ENCODE measurements at places on chromosomes 6 and 20.

GRCh38 chr20:9235518-9235917, 166.6 kb downstream of the PLCB4 start:
- no peak for DNase-seq

DNA sequence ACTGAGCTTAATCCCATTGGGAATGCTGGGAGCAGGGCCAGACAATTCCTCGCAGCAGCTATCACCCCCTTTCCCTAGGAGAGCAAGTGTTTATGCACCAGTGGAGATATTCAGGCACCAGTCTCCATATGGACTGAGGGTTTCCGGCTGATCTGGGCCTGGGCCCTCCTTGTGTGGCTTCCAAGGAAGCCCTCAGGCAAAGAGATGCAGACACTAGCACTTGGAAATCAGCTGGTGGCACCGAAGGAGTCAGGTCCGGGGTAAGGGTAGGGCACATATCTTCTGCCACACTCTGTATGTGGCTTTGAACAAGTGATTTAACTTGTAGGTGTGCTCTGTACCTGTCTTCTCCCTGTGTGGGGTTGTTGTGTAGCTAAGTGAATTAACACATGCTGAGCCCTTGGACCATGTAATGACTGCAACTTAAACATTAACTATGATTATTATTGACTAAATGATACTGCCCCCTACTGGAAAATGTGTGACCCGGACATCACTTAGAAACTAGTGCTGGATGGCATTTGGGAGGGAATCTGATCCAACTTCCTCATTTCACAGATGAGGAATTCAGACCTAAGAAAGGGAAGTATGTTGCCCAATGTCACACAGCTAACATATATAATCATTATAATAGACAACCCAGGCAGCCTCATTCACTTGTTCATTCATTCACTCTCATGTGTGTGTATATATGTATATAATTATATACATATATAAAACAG, 19.3 kb upstream of the WFDC2 start:
- DNase-seq, result peak; percentile 54

DNA sequence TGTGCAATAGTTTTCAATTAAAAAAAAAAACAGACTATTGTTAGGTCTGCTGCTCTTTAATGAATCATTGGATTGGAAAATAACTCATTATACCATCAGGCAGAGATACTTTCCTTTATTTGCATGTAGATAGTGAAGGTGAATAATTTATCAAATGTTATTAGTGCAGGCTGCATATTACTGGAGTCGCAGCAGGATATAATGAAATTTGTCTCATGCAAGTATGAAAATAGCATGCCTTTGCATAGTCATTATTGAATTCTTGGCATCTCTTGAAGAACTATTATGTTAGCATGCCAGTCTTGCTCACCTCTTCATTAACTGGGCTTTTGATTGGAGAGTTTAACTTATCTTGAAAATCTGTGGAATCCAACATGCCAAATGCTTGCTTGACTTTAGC, 241.7 kb downstream of the CDKAL1 start:
- DNase-seq, result no peak

DNA sequence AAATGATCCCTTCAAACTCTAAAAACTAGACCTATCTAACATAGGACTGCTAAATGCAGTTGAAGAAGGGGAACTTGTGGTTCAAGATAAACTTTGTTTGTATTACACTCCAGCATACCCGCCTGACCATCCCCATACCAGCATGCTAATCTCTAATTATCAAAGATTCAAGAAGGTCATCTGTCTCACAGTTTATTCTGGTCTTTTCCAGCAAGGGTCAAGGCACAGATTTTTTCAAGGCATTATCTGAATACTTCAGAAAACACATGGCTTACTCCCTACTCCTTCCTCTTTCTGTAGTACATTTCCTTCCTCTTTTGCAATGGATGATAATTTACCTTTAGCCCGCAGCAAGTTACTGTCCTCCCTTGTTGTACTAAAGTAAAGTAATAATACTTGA, 174.1 kb downstream of the PKHD1 start:
- DNase-seq, result no peak

DNA sequence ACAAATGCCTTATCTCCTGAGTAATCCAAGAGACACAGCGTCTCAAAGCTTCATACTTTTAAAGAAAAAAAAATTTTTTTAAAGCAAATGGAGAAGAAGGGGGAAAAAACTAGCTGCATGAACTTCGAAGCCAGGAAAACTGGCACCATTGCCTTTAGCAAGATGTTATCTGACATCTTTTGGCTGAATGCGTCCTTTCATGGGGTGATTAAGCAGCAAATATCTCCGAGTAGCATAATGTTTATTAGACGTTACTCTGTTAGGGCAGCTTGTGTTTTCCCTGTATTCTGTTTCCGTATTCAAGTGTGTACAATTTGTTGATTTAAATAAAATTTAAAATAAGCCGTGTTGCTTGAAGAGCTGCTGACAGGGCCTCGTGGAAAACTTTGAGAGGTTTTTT, 76.5 kb upstream of the TSHZ2 start:
- DNase-seq, result no peak

GRCh38 chr6:56567501-56567900, 75.2 kb downstream of the DST start:
- DNase-seq, result no peak

GRCh38 chr6:133854364-133855275, 34.3 kb upstream of the TCF21 start:
- DNase-seq, result no peak

DNA sequence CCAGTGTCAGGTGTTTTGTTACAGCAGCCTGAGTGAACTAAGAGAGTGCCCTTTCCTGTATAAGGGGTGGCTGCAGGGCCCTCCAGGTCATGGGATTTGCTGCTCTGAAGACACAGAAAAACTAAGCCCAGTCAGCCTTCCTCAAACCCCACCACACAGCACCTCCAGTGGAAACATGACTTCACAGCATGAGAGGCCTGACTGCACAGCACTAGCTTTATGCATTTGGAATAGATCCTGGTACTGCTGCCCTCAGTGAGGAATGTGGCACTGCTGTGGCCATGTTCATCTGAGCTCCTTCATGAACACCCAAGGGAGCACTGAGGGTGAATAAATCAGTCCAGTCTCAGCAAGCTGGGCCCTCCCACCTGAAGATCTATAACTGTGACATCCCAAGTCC, 296.1 kb upstream of the FOXQ1 start:
- DNase-seq, result no peak

GRCh38 chr6:53347921-53348370, 804 bp downstream of the ELOVL5 start:
- DNase-seq, result peak; percentile 20

GRCh38 chr6:170441316-170441715, 111.8 kb downstream of the PSMB1 start:
- DNase-seq, result no peak

GRCh38 chr20:63856098-63856511, 5.2 kb upstream of the ABHD16B start:
- DNase-seq, result no peak

DNA sequence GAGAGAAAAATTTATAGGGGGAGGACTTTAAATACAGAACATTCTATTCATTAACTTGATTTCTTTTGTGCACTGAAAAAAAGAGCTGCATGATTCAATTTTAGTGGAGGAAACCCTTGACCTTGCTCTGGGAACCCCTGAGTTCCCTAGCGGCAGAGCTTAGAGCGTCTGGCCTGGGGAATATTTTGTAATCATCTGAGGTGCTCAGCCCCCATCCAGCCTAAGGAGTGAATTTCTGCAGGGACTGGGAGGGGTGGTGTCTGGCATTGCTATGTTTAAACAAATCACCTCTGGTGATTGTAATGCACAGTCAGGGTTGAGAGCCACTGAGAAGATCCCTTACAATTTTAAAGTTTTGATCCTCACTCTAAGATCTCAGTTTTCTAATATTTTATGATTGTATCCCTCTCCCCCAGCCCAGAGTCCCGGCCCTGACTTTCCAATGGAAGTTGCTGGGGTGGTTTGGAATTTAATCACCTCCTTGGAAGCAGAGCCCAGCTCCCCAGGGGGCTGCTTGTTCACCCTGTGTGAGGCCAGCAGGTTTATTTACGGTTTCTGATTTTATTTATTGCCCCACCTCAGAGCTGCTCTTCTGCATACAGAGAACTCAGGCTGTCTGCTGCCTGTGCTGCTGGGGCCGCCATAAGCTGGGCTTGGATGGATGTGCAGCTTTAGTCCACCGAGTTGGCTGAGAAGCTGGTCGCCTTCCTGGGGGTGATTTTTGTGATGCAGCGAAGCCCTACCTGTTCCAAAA, 263.1 kb downstream of the LRFN2 start:
- DNase-seq, result no peak

DNA sequence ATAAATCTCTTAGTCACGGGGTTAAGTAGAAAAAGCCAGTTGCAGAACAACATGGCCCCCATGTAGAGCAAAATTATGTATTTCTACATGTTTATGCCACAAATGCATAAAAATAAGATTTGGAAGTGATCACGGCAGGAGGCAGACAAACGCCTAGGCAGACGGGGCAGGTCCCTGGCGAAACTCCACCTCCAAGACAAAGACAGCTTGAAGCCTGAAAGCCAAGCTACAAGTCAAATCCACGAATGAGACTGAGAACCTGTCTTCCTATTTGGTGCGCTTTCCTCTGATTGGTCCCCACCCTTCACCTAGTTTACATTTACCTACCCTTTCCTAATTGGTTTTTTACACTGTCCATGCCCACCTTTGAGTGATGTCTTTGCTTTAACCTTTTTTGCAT, 28.7 kb upstream of the AHCY start:
- DNase-seq, result no peak

GRCh38 chr20:21052241-21052640, 53.9 kb downstream of the LINC00237 start:
- no peak for DNase-seq

GRCh38 chr6:91442342-91442741, 855.5 kb upstream of the MAP3K7 start:
- DNase-seq, result no peak

DNA sequence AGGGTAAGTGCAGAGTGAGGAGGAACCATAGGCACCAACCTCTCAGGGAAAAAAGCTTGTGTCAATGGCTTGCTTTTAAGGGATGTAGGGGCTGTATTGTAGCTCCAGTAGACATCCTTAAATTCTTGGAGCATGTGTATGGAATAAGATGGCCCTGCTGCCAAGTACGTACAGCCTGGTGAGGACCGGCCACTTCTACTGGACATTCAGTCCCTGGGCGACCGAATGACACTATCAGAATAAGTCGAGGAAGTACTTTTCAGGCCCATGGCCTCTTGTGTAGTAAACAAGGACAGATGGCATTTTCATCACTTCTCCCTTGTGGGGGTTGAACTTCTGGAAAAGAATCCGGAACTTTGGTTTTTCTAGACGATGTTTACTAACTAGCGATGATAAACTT, 32.8 kb downstream of the GFRA4 start:
- DNase-seq, result no peak

- DNase-seq, result no peak
Measured at GRCh38 chr20:33466303-33466646, 22.7 kb upstream of the SNTA1 start.

DNA sequence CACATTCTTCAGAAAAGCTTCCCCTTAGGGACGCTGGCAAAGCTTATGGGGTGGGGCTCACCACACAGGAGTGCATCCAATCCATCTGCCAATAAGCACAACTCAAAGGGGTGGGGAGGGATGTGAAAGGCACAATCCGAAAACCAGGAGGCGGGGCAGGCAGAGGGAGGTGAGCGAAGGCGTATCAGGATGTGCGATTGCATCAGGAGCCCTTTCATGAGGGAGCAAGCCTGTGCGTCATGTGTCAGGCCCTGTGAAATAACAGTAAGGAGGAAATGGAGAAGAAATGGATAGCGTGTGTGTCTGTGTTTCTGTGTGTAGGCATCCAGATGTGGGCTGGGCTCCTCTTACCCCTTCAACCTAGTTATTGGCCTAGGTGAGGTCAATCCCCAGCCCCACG, 382.4 kb upstream of the CDH4 start:
- DNase-seq, result no peak

DNA sequence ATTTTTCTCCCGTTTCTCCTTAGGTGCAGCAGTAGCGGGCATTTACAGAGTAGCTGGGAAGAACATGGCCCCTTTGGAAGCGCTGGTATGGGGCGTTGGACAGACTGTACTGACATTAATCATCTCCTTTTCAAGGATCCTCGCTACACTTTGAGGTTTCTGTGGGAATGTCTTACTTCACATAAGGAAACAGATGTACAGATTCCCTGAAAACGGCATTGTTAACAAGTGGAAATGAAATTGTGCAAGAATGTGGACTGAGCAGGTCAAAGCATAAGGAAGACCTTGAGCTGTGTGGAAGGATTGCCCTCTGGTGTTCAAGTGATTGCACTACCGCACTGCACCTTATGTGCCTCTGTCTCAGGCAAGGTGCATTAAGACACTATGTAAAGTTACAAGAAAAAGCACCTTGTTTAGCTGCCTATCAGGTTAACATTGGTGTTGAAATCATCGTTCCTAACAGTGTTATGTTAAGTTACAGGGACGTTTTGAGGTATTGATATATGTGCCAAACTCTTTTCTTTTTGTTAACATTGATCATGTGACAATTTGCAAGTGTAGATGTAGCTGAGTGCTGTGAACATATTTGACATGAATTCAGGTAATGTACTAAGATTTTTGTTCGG, 38.0 kb downstream of the TMEM170B start:
- peak; percentile 24 for DNase-seq

DNA sequence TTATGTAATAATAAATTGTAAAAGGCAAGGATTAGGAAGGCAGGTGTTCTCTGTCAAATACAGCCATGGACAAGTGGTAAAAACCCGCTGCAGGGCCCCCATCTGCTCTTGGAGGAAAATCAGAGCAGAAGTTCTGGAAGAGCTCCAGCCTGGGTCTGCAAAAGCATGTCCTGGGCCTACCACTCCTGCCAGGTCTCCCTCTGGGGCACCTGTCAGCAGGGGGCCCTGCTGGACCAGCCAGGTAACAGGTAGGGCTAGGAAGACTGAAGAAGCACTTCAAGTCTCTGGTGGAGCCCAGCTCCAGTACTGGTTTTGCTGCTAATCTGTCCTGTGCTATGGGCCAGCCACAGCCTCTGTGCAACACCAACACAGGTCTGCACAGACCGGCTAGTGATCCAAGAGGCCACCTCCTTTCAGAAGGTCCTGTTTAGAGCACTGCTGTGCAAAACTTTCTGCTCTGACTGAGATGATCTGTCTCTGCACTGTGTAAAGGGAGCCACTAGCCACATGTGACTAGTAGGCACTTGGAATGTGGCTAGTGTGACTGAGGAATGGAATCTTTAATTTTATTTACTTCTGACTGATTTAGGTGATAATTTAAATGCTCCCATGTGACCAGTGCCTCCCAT, 30.2 kb downstream of the RRBP1 start:
- no peak for DNase-seq

GRCh38 chr6:137471497-137471896, 22.7 kb downstream of the OLIG3 start:
- DNase-seq, result no peak

GRCh38 chr6:48048451-48049146, 62.4 kb downstream of the PTCHD4 start:
- no peak for DNase-seq

DNA sequence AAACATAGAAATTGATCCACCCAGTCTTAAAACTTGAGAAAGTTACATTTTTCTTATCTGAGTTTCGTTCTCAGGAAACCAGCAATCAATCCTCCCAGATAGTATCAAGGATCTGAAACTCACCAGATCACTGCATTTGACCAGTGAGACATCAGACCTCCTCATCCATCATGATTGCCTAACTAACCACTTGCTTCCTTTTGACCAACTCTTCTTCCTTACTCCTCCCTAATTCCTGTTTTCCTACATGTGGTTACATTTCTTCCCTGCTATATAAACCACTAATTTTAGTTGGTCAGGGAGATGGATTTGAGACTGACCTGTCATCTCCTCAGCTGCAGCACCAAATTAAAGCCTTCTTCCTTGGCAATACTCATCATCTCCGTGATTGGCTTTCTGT, 357.1 kb upstream of the POU3F2 start:
- DNase-seq, result no peak

Data from hematopoietic multipotent progenitor cell treated with erythropoietin and hydrocortisone succinate and interleukin-3 and kit ligand, for 17 days (in vitro differentiated cells).